ENCODE measurements at places on chromosomes 1 and 21.

DNA sequence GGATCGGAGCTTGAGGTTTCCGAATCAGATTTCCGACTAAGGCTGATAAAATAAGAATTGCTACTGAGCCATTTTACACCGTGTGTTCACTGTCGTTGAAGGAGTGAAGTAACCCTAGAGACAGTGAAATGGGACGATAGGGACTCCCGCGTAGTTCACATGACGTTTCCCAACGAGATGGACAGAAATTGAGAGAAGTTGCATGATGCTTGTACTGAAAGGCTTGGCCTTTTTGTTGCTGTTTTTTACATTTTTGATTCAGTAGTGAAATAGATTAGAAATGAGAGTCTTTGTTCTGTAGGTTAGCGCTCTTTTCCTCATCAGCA lies 1.2 kb downstream of the KHDRBS1 start:
- DNase-seq: no peak

- DNase-seq: no peak
These were observed 24.4 kb upstream of the PAXBP1 start for GRCh38 chr21:32795802-32796559.

GRCh38 chr1:47875831-47876586 lies 121.2 kb downstream of the TRABD2B start:
- DNase-seq: no peak

DNA sequence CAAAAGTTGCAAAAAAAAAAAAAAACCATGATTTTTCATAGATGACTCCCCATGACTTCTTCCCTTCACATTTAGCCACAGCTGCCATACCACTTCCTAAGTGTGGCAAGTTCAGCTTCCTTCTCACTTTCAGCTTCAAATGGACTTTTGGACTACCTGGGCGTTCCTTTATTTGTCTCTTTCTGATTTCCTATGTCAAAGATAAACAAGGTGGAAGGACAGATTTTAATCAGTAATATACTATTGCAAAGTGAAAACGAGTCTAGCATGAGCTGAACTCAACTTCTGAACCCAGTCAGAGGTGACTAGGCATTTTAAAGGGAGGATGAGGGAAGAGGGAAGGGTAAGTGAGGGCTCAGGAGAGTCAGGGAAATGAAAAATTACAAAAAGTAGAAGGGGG lies 14.4 kb upstream of the SCCPDH start:
- no peak for DNase-seq

GRCh38 chr1:79074975-79075374 lies 68.4 kb upstream of the ADGRL4 start:
- no peak for DNase-seq

DNA sequence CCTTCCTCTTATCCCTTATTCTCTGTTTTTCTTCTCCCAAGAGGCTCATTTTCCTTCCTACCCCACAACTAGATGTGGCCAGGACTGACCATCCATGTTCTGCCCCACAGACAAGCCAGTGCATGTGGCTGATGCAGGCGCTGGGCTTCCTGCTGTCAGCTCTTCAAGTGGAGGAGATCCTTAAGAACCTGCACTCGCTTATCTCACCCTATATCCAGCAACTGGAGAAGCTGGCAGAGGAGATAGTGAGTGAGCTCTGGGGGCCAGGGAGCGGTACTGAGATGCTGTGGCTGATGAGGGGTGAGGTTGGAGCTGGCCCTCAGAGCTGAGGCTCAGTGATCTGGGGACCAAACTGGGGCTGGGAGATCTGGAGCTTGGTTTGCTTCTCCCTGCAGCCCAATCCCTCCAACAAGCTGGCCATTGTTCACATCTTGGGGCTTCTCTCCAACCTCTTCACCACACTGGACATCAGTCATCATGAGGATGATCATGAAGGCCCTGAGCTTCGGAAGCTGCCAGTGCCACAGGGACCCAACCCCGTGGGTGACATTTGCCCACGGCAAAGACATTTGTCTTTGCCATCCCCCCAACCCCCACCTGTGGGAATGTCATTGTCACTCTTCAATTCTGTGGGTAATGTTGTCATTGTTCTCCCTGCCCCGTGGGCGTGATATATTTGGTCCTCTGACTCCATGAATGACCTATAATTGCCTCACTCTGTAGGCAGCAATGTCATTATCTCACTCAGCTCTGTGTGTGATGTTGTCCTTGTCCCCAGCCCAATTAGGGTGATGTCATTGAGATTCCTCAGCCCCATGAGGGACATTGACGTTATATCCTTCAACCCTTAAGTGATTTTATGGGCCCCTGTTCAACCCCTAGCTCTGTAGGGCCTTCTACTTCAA lies 11.2 kb upstream of the DPH2 start:
- DNase-seq: no peak

GRCh38 chr1:27428316-27429028 lies 36.0 kb downstream of the GPR3 start:
- no peak for DNase-seq

GRCh38 chr21:39348040-39348354 lies 891 bp downstream of the HMGN1 start:
- no peak for DNase-seq

DNA sequence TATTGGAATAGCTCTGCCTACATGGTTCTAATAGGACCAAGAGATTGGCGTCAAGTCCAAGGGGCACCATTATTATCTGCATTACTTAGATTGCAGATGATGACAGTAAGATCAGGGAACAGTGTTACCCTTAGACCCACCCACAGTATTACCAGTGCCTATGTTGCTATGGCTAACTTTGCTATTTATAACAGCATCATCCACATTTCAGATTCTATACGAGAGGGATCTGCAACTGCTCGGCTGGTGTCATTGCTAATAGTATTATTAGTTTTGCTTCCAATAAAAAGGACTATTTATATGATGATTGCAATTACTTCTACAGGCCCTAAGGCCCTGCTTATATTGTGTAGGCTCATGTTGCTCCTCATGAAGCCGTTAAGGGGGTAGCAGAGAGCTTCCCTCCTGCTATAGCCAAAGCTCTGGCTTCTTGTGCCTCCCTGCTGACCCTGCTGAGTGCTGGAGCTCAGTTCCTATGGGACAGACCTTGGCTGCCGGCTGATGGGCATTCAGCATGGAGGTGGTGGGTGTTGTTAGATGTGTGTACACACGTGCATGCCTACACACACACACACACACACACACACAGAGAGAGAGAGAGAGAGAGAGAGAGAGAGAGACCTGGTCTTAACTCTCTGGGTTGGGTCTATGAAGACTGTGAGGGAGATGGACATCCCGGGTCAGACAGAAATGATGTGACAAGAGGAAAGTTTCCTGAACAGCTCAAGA lies 1.3 kb downstream of the BCAN start:
- DNase-seq: no peak

- no peak for DNase-seq
These were observed 141.3 kb upstream of the ADAMTS5 start for GRCh38 chr21:27108228-27108627.

DNA sequence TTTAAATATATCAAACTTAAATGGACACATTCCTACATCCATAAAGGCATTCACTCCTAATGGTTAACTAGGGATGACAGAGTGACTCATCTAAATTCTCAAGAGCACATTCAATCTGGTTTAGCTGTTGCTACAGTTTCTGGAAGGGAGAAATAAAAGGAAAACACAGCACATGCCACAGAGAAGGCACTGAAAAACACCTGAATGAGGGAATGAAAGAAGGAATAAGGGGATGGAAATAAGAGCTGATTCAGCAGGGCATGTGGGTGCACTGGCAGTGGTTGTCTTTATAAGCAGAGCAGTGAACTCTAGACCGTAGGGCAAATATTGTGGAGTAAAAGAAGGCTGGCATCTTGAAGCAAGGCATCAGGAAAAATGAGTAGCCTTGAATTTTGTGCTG lies 79.3 kb downstream of the LHX4 start:
- no peak for DNase-seq

GRCh38 chr1:202210385-202210784 lies 16.8 kb downstream of the LGR6 start:
- DNase-seq: no peak

- no peak for DNase-seq
These were observed 12.8 kb downstream of the PLA2G2E start for GRCh38 chr1:19910650-19911049.

DNA sequence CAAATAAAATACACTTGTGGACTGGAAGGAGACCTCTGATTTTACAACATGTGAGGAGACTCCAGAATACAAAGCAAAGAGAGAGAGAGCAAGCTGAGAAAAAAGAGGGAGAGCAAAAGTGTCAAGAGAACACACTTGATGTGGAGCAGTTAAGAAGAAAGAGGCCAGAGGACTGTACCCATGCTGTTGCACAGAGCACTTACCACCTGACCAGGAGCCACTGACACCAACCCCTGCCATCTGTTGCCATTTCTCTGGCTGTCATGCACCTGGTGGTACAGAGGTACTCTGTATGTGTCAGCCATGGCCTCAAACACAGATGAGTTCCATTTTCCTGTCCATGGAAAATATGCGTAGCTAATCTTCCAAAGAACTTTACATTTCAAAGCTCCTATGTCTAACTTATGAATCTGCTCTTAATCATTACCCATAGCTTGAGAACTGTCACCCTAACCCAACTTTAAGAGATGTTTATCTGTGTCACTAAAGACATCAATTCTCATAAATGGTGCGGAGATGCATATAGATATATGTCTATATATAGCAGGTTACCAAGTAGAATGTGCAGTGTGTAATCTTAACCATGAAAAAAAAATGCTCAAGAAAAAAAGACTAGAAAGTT lies 32.8 kb upstream of the ABCD3 start:
- DNase-seq: no peak

DNA sequence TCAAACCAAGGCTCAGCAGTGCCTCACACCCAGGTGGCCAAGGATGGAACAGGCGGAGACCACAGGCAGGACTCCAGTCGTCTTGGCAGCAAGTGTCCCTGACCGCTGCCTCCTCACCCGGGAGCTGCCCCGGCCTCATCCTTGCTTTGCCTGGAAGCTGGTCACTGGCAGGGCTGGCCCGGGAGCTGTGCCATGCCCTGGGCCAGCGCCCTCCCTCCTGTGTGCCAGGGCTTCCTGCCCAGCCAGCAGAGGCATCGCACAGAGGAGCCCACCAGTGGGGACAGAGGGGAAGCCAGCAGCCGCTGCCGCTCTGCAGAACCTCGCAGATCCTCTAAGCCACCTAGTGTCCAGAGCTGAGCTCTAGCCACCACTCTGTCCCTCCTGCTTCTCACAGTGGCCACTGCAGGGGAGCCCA lies 7.8 kb downstream of the CASZ1 start:
- no peak for DNase-seq

DNA sequence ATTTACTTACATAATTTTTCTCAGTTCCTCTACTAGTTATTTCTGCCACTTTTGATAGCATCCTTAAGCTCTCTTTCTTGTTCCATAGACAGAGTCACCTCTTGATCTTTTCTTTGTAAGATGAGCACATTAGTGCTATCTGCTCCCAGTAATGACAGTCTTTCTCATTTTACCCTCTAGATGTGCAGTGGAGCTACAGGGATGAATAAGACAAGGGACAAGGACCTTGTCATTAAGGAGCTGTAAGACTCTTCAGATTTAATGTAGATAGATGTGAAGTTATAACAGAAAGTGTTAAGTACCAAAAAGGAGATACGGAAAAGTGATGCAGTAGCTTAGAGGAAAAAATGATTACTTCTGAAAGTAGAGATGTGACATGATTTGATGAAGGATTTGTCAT lies 20.4 kb downstream of the SCP2 start:
- no peak for DNase-seq

DNA sequence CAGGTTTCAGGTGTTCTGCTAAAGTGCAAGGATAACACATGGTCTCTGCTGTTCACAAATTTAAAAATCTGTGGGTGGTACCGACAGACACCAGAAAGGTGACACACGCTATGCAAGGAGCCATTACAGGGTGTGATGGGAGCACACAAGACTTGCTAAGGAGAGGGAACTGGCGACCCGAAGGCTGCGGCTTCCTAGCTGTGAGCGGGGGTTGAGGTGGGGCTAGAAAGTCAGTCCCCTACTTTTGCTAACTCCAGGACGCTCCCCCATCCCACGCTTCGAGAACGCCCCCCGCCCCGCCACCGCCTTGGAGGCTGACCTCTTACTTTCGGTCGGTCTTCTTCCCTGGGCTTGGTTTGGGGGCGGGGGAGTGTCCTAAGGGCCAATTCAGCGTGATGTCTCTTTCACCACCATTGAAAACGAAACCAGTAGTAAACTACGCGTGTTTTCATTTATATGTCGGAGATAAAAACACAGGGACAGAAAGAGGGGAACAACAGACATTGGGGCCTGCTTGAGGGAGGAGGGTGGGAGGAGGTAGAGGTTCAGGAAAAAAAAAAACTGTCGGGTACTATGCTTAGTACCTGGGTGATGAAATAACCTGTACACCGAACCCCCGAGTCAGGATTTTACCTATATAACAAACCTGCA lies 1.1 kb downstream of the CKS1B start:
- DNase-seq: no peak

GRCh38 chr1:235831148-235831547 lies 35.6 kb downstream of the LYST start:
- no peak for DNase-seq

DNA sequence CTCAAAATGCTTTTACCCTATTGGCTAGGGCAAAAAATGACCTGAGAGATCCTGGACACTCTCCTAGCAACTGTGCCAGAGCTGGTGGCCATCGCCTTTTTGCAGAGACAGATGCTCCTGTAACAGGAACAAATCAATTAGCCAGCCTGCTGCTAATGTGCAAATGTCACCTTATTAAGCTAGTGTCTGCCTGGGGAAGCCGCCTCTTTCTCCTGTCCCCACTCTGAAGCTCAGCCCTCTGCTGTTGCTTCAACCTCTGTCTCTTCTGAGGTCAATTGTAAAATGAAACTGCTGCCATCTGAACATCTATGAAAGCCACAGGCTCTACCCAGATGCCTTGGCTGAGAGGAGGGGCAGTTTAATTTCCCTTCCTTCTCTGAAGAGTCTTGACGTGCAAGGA lies 85.5 kb upstream of the CACNA1E start:
- DNase-seq: no peak

GRCh38 chr1:62989497-62989896 lies 205.6 kb downstream of the ATG4C start:
- peak; percentile 18 for DNase-seq

DNA sequence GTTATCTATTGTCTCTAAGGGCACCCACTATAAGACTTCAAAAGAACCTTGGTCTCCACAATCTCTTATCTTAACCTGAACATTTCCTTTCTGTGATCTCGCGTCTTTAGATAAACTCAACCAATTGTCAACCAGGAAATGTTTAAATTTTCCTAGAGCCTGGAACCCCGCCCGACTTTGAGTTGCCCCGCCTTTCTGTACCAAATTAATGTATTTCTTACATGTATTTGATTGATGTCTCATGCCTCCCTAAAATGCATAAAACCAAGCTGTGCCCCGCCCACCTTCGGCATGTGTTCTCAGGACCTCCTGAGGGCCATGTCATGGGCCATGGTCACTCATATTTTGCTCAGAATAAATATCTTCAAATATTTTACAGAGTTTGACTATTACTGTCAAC lies 5.9 kb upstream of the CXADR start:
- DNase-seq: no peak

DNA sequence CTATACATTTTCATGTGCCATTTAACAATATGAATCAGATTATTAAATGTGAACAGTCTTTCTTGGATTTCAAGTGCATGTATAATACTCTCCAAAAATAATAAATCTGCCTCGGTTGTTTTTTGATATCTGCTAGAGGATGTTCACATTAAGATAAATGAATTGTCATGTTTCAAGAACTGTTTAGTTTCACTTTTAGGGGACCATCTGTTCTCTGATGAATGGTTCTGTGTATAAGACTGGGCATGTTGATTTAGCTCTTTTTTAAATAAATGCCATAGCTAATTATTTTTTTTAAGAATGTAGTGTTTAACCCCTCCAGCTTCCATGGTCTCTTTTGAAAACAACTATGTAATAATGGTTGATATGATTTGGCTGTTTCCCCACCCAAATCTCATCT lies 1245.1 kb upstream of the ADGRL4 start:
- DNase-seq: no peak
